ENCODE measurements at places on chromosomes 6 and 20.
A peak's percentile ranks its signal among the peaks of the same experiment; 100 is the strongest.

- no peak for DNase-seq
Measured at GRCh38 chr20:5831539-5832237, 81.5 kb downstream of the SHLD1 start.

DNA sequence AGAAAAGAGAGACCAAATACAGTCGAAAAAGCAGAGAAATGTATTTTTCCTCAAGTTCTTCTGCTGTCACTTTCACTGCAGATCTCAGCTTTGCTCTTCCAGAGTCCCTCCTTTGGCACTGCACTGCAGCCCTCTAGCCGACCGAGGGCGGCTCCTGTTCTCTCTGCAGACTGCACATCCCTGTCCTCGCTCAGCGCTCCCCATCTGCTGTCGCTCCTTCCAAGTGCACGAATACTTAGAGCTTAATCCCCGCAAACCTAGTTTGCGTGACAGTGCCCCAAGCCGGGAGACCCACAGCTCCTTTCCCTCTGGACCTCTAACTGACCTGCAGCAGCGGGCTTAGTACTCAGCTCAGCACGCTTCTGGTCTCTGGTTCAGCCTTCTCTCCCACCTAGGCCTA is 15.2 kb downstream of the RPP21 start:
- DNase-seq, result no peak

GRCh38 chr20:10799735-10800134 is 125.9 kb upstream of the JAG1 start:
- no peak for DNase-seq

GRCh38 chr6:53300656-53301551 is 47.8 kb downstream of the ELOVL5 start:
- no peak for DNase-seq

DNA sequence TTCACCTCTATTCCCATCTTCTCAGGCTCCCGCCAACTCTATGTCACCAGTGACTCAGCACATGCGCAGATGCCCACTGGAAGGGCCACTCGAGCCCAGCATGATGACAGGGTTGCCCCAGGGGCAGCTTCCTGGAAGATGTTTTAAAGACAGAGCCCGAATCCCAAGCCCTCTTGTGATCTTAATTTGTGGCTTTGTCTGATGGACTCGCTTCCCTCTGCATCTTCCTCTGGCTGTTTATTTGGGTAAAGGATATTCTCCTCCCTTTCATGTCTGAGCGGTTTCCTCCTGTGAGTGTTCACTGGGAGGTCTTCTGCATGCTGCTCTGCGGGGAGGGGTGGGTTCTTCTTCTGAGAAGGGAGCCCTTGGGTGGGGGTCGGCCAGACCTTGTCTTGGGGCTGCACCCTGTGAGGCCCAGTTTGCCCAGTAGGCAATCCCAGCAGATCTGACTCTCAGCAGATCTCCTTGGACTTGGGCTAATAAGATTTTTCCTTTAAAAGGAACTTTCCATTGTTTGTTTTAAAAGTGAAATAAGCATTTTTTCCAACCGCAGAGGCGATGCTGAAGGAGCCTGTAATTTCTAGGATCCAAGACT is 401.0 kb downstream of the CDC5L start:
- DNase-seq, result no peak

GRCh38 chr20:24160563-24161281 is 172.1 kb upstream of the GGTLC1 start:
- DNase-seq, result peak; percentile 45

DNA sequence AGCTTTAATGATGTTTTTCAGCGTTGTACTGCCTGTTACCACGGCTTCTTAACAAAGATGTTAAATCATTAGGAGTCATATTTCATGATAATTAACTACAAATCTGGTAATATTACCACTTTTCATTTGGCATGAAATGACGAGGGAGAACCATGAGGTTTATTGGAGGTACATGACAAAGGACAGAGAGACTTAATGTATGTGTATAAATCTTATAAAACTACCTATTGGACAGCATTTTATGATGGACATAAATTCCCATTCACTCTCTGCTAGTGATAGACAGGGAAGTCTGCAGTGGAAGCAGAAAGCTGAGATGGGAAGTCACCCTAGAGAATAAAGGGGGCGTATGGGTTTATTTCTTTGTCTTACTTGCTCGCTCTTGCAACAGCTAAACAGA is 949.9 kb upstream of the FLRT3 start:
- no peak for DNase-seq

- DNase-seq, result no peak
Measured at GRCh38 chr20:7291323-7291943, 523.9 kb downstream of the BMP2 start.

DNA sequence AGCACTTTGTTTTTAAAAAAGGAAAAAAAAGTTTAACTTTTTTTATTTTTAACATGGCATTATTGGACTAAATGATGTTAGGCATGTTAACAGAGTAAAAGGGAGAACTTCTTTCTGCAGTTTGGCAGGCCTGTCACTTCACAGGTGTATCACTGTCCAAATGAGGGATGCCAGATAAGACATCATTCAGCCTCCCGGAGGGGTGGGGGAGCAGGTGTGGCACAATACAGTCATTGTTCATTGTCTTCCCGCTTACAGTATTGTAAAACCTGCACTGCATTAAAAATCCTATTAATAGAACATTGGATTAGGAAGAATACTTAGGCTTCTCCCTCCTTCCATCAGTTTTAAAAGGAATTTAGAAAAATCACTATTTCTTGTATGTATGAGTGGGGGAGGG is 80.7 kb downstream of the CARMIL1 start:
- no peak for DNase-seq

DNA sequence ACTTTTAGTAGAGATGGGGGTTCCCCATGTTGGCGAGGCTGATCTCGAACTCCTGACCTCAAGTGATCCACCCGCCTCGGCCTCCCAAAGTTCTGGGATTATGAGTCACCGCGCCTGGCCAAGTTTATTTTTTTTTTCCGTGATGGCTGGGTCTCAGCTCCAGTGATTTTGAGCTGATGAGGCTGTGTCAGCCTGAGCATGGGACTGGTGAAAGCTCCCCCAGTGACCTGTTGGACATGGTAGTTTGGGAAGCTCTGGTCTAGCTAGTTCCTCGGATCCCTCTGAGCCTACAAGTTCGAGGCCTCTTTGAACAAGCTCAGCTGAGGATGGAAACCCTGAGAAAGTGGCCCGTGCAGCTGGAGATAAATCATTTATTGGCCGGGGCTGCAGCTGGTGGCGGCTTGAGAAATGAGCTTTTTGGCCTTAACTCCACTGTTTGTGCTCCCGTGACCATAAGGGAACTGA is 126.8 kb downstream of the SNX5 start:
- no peak for DNase-seq

GRCh38 chr6:92289831-92290230 is 1129.5 kb downstream of the EPHA7 start:
- DNase-seq, result no peak

DNA sequence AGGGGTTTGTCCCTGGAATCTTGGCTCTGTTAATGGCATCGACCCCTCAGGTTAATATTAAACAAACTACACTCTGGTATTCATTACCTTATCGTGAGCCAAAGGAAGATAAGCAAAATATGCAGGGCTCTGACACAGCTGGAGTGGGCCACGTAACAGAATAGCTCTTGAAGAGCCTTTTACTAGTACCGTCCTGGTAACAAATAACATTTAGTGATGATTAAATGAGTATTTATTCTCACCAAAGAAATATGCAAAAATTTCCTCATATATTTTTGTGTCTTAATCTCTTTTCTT is 20.1 kb upstream of the UTRN start:
- DNase-seq, result no peak

DNA sequence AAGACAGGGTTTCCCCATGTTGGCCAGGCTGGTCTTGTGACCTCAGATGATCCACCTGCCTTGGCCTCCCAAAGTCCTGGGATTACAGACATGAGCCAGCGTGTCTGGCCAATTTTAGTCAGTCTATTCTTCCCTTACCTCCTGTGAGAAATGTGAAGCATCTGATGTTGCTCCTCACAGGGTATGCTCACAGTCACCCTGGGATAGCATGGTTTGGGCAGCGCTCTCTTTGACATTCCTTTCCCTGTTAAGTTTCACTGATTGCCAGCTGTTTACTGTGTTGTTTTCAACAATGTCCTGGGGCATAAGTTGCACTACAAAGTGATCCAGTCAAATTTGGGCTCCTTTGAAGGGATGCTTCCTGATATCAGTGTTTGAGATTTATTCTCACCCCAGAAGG is 13.1 kb downstream of the CDC5L start:
- no peak for DNase-seq

DNA sequence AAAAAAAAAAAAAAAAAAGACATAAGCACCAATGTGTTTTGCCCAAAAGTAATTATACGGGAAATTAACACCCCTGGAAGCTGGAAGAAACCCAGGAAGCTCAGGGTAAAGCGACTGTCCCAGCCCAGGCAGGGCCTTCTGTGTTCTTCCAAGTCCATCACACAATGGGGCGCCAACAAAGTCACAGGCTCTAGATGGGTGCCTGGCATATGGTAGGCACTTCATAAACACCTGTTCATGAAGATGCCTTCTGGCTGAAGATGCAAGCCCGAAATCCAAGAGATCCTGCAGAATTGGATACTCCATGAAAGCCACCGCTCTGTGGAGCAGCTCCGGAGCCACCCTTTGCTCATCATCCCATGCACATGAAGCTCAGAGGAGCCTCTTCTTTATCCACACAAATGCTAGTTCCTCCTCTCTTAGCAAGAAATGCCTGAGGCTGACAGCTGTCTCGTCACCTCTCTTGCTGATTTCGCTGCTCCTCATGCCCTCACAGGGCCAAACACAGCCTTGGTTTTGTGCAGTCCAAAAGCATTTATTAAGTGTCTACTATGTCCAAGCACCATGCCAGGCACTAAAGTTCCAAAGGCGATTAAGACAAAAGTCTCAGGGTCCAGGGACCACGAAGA is 76.6 kb downstream of the TRERF1 start:
- no peak for DNase-seq

GRCh38 chr20:20872428-20872827 is 160.0 kb upstream of the RALGAPA2 start:
- DNase-seq, result no peak

GRCh38 chr6:167125410-167125809 is 2.5 kb downstream of the CCR6 start:
- no peak for DNase-seq

DNA sequence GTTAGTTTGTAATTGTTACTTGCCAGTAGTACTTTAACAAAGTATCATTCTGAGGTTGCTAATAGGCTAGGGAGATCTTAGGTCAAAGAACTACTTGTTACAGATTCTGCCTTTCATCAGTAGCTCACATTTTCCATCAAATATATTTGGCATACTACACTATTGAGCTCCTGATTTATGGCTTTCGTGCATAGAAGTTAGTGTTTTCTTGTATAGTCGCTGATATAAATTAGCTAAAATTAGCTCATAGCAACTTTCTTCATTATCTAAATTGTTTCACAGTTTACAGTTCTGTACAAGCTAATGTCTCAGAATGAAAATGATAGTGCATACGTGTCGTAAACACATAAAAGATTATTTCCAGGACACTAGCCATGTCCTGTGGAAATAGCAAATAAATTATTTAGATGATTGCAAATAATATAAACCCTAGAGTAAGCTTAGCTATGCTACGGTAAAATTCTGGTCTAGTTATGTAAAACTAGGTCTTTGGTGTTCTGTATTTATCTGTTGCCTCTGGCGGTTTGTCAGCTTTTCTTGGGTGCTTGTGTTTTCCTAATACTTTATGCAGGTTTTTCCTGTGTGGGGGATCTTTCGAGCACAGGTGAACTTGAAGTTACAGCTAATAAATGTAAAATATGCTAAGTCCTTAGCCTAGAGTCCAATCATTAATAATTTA is 15.1 kb downstream of the PDE7B start:
- no peak for DNase-seq

GRCh38 chr6:36034441-36034840 is 6.8 kb downstream of the MAPK14 start:
- DNase-seq, result no peak

DNA sequence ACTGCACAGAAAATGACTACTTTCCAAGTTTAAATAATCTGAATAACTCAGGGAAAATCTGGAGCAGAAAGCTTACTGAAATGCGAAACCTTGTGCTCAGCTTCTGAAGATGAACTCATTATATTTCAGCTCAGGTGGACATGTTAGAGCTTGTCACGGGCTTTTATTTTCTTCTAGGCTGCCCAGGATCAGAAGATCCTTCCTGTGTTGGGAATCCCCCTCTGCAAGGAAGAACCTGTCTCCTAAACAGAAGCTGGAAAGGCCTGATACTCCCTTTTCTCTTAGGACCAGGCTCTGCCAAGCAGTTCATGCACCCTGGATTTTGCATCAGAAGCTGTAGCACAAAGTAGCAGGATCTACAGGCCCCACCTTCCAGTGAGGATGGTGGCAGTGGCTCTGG is 5.1 kb upstream of the SLC2A12 start:
- DNase-seq, result no peak

DNA sequence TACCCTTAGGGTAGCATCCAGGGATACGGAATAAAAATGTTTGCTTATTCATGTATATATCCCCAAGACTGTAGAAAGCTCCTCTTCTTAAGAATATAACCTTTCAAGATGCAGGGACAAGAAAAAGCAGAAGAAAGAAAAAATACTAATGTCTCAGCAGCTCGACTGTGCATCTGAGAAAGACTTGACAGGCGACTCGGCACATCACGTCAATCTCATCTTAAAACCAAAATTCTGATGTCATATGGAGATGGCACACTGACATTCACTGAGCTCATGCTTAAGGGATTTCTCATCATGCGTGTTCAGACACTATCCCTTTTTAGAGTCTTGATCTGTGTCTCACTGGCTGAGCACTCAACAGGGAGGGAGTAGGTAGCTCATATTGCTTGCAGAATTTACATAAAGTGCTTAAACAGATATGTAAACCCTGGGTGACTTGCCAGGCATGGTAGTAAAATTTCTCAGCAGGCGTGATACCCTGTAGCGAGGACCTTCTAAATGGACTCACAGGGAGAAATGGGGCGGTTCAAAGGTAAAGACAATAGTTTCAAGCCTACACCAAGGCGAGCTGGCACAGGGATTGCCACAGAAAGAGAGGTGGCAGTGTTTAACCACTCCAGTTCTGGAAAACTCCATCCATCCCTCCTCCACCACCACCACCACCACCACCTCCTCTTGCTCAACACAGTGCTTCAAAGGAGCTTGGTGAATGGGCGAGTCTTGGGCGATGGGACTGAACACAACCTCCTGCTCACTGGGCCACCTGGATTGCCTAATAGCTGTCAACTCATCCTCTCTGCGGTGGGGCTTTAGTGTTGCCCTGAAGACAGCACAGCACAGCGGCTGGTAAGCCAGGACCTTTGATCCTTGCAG is 330.5 kb downstream of the TFAP2A start:
- no peak for DNase-seq

- no peak for DNase-seq
Measured at GRCh38 chr6:4322846-4323309, 187.5 kb upstream of the ECI2 start.
